ENCODE measurements at places on chromosomes 12 and 14.

GRCh38 chr12:99985129-99985570 is 414 bp upstream of the ANKS1B start:
- no peak for DNase-seq

- no peak for DNase-seq
These were observed 66.3 kb upstream of the SOX5 start for GRCh38 chr12:24015833-24016160.

GRCh38 chr12:82461836-82462235 is 103.5 kb downstream of the METTL25 start:
- DNase-seq, result no peak

- no peak for DNase-seq
These were observed 5.6 kb upstream of the COCH start for GRCh38 chr14:30868736-30869135.

- DNase-seq, result no peak
These were observed 14.0 kb upstream of the LYZ start for GRCh38 chr12:69334158-69334557.

- DNase-seq, result no peak
These were observed 359.0 kb downstream of the SEC23A start for GRCh38 chr14:38743966-38744584.

DNA sequence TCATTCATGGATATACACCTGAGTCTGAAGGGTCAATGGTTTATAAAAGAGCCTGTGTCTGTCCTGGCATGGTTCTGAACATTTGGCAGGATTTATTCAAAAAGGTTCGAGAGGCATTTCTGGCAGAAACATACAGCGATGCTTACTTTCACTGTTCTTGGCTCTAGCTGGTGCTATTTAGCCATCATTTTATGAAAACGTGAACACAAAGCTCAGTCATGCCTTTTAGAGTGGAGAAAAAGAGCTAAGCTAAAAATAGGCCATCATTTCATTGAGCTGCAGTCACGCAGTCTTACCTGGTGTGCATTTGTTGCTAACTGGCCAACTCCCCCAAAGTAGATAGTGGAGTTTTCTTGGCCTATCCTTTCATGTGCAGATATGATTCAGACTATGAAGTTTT is 1209.5 kb downstream of the SLC16A7 start:
- no peak for DNase-seq

GRCh38 chr12:66684222-66684621 is 5.3 kb upstream of the GRIP1 start:
- no peak for DNase-seq

GRCh38 chr12:104137001-104137901 is 759 bp downstream of the NFYB start:
- DNase-seq, result peak; percentile 65

GRCh38 chr12:104275689-104276088 is 27.9 kb upstream of the EID3 start:
- no peak for DNase-seq

- no peak for DNase-seq
These were observed 35.4 kb downstream of the TNFAIP2 start for GRCh38 chr14:103158688-103159087.

GRCh38 chr12:2752676-2753371 is 41.9 kb upstream of the FKBP4 start:
- DNase-seq, result peak; percentile 87

DNA sequence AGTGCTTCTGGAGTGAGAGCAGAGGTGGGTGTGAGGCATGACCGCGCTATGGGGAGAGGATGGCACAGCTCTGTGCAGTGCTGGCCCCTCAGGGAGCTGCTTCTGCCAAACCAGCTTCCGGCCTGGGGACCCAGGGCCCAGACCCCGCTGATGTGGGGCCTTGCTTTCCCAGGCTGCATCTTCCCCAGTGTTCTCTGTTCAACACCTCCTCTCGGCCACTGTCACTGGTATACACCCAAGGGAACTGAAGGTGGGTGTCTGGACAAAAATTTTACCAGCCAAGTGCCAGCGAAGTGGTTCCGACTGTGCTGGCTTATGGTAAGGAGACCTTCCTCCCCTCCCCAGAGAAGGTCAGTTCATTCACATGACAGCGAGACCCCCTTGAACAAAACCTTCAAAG is 179.1 kb downstream of the AACS start:
- DNase-seq, result no peak

- no peak for DNase-seq
These were observed 15.3 kb downstream of the NOC4L start for GRCh38 chr12:132159555-132160003.

- DNase-seq, result peak; percentile 44
These were observed at the start of gene KRT80 for GRCh38 chr12:52191841-52192791. TSS of gene KRT80 (minus strand) at chr12:52192014. CDS start at chr12:52191902, 112 bp downstream.

DNA sequence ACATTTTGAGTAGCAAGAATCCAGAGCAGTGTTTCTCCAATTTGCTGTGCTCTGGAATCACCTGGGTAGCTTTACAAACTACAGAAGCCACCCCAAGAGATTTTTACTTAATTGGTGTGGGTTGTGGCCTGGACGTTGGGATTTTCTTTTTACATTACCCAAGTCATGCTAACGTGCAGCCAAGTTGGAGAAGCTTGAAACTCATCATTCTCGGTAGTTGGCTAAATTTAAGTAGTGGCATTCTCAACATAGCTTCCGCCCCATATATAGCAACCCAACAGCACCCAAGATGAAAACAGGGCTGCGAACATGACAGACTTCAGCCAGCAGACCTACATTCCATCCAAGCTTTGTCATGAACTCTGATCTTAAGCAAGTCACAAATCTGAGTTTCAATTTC is 25.0 kb downstream of the DAD1 start:
- DNase-seq, result no peak

- no peak for DNase-seq
These were observed 335.5 kb downstream of the NUAK1 start for GRCh38 chr12:105803292-105803691.

GRCh38 chr12:269191-269590 is 6.6 kb upstream of the SLC6A13 start:
- DNase-seq, result no peak

- no peak for DNase-seq
These were observed 1.1 kb downstream of the RIMKLB start for GRCh38 chr12:8698879-8699278.

DNA sequence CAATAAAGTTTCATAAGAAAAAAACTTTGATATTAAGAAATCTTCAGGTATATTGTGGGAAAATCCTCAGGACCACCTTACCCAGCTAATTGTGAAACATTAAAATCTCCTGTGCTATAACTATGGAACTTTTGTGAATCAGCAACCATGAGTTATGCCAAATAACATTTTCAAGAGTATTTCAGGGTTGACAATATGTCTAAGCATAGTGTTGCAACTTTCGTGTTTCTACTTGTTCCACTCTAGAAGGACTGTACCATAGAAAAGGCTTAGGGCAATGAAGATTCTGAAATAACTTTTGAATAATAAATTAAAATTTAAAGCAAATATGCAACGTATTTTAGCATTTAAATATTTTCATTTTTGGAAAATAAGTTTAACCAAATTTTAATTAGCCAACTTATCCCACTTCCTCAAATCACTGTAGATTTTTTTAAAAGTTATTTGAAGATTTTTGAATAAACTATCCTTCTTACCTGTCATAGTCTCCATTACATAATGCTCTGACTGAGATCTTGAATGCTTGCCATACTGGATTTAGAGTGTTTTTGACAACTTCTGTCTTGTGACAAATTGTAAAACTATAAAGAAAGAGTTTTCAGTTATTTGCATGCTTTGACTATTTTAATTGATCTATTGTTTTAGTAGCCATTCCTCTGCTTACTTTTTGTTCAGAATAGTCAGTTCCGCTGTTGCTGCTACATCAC is 143.6 kb downstream of the CPNE8 start:
- DNase-seq, result no peak

DNA sequence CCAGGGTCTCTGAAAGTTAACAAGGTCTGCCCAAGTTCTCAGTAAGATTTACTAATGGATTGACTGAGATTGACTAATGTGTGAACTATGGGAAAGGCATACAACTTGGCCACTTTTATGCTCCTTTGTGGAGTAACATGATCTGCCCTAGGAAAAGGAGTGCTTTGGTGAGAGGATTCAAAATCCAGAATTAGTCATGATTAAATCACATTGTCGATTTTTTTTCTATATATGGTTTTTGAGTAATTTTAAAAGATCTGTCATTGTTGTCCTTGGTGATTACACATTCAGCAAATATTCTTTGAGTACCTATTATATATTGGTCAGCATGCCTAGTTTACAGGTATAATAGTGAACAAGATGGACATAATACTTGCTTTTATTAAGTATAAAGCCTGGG is 147.7 kb upstream of the SYT10 start:
- no peak for DNase-seq

DNA sequence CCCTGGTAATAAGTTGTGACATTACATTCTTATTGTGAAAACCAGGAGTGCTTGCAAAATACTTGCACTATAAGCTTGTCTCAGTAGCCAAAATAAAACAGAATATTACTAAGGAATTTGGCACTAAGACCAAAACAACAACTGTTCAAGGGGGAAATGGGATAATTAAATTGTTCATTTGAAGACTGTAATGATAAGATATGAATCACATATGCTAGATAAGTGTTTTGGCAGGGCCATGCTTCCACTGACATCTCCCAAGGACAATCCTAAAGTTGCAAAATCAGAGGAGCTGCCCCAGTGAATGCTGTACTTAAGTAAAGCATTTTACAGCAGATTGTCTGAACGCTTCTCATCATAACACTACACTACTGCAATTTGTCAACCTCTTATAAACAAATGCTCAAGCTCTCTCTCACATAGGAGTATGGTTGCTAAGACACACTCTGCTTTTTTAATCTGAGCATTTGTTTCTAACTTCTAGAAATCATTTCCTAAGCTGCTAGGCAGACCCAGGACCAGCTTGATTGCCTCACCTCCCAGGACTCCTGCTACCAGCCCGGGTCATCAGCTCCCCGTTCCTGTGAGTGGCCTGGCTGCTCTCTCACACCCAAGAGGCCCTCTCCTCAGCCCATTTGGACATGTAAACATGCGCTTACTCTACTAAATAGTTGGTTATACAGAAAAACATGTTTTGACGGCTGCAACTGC is 191.5 kb downstream of the PAX9 start:
- DNase-seq, result no peak

DNA sequence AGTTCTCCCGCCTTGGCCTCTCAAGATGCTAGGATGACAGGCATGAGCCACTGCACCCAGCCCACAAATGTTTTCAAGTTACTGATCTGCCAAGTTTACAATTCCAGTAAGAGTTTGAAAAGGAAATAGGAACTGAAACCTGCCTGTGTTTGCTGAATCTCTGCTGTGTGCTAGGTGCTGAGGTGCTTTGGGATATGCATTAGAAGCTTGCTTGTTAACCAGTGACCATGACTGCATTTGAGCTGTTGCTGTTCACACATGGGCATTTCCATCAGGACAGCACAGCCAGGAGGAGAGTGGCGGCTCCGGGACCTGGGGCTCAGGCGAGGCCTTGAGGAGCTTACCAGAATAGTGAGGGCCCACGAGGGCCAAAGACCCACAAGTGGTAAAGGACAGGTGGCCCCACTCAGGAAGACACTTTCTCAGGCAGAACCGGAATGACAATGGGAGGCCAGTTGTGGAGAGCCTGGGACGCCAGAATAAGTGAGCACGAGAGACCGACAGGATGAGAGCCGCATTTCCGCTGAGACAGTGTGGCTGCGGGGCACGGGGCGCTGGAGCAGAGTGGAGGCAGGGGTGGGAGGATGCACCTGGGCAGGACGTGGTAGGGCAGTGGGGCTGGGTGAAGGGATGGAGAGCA is 54.5 kb upstream of the MMP17 start:
- no peak for DNase-seq

- no peak for DNase-seq
These were observed 31.7 kb downstream of the SMOC1 start for GRCh38 chr14:69910871-69911270.

GRCh38 chr14:72471346-72471745 is 422.6 kb downstream of the DPF3 start:
- DNase-seq, result no peak

GRCh38 chr14:41130274-41130673 is 476.4 kb upstream of the LRFN5 start:
- no peak for DNase-seq

DNA sequence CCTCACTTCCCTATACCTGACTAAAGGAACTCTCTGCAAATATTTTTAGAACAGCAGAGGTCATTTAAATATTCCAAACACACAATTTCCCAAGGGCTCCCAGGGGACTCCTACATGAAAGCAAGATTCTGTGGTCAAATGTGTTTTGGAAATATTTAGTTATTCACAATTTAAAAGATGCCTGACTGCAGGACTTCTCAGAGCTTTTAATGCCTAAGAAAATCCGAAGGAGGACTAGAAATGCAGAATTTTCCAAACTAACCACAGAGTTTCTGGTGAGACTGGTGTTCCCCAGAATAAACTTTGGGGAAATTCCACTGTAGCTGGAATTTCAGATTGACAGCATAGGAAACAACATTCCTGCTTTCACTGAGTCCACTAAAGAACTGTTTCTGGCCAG is 84.8 kb upstream of the MAP1LC3B2 start:
- DNase-seq, result no peak

DNA sequence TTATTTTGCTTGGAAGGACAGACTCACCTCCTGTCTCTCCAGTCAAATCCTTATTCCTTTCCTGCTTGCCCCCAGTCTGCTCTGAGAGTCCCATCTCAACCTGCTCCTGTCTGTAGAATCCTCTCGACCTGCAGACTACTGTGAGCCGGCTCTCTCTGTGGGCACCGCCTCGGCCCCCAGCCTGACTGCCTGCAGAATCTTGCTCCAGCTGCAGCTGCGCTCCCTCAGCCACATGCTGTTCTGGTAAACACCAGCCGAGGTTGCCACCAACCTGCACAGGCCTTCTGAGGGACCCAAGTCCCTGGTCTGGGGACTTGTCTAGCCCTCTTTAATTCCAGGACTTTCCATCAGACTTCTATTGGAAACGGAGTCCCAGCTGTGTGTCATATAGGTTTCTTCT is 44.8 kb upstream of the PRMT8 start:
- DNase-seq, result no peak

- no peak for DNase-seq
These were observed 128.9 kb downstream of the SNAPC1 start for GRCh38 chr14:61891170-61891569.

DNA sequence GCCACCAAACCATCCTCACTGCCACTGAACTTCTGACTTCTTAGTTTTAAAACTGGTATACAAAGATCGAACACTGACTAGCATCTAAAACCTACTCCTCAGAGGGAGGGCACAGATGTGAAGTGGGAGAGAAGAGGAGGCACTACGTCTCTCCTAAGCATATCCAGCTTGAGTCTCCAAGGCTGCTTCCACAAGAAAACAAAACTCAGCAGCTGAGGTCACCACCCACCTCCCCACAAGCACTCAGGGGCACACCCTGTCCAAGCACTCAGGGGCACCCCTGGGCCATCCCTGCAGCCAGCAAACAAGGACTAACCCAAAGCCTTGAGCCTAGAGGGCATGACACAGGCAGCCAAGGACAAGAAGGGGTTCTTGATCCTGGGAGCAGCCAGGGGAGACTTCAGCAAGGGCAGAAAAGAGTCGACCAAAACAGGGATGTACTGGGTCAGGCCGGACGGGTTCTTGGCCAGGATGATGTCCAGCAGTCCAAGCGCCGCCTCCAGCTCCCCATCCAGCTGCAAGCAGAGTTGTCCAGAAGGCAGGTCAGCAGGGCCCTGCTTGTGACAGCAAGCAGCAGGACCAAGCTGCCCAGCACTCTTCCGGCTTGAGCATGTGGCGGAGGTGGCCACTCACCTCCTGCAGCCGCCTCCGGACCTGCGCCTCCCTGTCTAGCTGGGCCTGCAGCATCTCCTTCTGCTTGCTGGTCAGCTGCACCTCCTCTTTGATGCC is 34.8 kb downstream of the GCN1 start:
- no peak for DNase-seq

Data from stimulated activated CD8-positive, alpha-beta memory T cell treated with anti-CD3 and anti-CD28 coated beads, Interleukin-4, amount 100 ng/mL, for 48 hours (primary cell).